ENCODE measurements at places on chromosomes 4 and X. TPM values are rescaled to one million over a fixed set of nuclear protein-coding genes. Genes with fewer than 3 reads are reported as not detected.

The SPANXA2 gene
- total RNA-seq = not detected

The NMU gene
- 0.84 TPM for total RNA-seq

- DNase-seq = no peak
These were observed 70.3 kb downstream of the SH3RF1 start for GRCh38 chr4:169200361-169201030.

DNA sequence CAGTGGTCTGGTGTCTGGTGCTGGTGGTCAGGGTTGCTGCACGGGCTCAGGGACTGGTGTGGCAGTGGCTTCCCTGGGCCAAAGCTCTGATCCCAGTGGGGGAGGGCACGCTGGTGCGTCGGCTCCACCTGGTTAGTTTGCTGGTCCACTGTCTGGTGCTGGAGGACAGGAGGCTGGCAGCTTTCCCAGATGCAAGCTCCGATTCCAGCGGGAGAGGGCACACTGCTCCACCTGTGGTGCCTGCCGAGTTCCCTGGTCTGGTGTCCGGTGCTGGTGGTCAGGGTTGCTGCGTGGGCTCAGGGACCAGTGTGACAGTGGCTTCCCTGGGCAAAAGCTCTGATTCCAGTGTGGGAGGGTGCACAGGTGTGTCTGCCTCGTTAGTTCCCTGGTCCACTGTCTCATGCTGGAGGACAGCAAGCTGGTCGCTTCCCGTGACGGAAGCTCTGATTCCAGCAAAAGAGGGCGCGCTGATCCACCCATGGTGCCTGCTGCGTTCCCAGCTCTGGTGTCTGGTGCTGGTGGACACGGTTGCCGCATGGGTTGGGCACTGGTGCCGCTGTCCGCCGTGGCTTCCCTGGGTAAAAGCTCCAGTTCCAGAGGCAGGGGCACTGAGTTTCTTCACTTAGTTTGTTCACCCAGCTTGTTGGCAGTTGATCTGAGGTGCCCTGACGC lies 5.8 kb downstream of the VMA21 start:
- no peak for DNase-seq

DNA sequence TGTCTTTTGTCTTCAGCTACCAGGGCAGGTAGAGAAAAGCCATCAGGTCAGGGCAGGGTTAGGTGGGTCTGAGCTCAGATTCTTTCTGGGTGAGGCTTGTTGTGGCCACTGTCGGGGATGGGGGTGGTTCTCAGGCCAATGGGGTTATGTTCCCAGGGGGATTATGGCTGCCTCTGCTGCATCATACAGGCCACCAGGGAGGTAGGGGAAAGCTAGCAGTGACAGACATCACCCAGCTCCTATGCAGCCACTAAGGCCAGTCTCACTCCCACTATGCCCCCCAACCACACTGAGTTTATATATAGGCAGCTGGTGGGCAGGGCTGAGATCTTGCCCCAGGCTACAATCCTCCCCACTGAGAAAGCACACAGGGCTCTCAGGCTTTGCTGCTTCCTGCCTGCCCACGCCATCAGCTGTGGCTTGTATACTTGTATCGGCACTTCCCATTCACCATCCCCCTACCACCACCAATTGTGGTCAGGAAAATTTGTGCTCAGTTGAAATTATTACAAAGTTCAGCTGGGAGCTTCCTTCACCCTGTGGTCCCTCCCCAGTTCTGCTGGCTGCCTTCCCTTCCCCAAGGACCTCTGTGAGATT lies 72.6 kb upstream of the PTPN13 start:
- no peak for DNase-seq

The SPOCK3 gene
- total RNA-seq = 1.7 TPM

The PRRG1 gene
- total RNA-seq = 4.7 TPM

The ZDHHC9 gene
- 13.1 TPM for total RNA-seq

The RAB41 gene
- not detected for total RNA-seq

GRCh38 chrX:38371641-38372040 lies 19.2 kb downstream of the OTC start:
- no peak for DNase-seq

The SHISA3 gene
- not detected for total RNA-seq

DNA sequence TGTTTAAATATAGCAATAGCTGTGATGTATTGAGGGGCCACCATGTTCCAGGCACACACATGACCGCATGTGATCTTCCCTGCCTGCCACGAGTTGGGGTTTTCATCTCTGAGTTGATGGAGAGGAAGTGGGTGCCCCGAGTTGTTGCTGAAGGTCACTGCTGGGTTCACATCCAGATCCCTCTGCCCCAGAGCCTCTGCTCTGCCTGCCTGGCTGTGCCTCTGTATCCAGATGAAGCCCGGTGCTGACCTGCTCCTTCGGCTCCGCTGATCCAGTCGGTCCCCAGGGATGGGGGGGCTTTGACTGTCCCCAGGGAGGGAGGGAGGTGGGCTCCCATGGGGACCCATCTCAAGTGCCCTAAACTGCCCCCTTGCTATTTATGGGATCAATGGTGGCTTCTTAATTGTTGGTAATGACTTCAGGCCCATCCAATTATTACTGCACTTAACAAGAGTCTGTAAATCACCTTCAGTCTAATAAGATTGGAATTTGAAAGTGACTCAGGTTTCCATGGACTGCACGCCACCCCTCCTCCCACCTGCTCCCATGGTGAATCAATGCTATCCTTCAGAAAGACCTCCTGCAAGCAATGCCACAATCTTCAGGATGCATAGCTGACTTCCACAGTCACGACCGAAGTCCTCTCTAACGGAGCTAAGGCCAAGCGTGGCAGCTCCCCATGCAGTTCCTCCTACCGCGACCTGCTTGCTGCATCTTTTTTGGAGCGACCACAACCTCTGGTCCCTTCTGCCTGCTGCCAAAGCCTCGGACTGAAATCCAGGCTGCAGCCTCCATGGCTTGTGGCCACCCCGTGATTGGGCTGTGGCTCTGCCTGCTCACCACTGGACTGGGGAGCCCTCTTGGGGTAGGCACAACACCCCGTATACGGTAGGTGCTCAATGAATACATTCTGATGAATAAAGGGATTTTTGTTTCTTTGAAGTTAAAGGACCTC lies 73.1 kb downstream of the CPZ start:
- no peak for DNase-seq

The TRPC3 gene
- total RNA-seq = not detected

The FAM47A gene
- total RNA-seq = not detected

DNA sequence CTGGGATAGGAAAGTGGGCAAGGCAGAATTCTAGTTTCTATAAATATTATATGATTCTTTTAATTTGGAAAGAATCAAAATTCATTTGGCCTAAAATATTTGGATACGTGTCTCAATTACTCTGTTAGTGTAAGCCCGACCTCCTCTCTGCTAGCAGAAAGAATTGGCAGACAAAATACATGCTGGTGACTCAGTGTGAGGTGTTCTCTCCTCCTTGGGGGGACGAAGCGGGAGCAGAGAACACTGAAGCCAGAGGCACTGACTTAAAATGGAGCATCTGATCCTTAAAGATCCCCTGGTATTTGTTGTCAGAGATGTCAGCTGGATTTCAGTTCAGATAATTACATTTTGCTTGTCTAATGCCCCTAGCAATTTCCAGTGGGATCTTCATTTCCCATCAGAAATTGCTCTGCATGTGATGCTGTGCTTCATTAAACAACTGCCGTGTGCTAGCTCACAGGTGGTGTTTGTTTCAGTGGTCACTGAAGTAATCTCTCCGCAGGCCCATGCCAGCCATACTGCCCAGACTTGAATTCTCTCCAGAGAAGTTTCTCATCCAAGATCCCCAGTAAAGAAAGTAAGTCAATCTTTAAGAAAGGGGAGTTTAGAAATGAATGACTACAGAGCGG lies 188.7 kb upstream of the TLL1 start:
- DNase-seq = peak; percentile 21

GRCh38 chrX:50117476-50117875 lies 83.3 kb downstream of the AKAP4 start:
- no peak for DNase-seq

GRCh38 chr4:109703664-109704361 lies 568 bp upstream of the CASP6 start:
- peak; percentile 14 for DNase-seq

GRCh38 chr4:84952004-84952403 lies 14.5 kb downstream of the WDFY3 start:
- peak; percentile 71 for DNase-seq

GRCh38 chr4:10584042-10584441 lies 100.5 kb downstream of the CLNK start:
- DNase-seq = peak; percentile 9

DNA sequence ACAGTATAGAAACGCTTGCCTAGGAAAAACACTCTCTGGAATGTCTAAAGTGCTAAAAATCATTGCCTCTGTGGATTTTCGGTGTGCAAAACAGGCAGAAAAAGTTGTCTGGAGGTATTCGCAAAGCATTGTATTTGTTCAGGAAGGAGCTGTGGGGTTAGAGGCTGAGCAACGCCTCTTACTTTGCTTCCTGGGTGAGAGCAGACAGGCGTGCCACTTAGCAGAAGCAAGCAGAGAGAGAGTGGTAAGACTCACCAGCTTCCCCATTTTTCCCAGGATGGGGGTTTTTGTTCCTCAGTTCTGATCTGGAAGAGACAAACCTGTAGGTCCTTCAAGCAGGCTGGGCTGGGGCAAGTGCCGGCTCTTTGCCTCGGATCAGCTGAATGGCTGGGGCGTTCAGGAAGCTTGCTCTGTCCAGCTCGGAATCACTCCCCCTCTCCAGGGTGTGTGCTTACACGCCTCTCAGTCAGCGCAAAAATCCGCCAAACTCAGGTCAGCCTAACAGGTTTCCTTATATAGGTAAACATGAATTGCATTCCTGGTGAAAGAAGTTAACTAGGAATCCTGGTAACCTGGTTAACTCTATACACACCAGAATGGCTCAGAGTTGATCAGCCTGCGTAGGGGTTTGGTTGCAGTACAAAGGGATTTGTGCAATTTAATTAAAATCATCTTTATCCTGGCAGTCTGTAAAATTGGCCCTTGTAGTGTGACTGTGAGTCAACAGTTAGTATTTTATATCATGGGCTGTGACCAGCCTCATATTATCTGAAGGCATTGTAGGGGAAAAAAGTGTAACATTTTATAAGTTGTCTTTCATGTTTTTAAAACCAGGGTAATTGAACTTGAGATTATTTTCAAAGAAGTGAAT lies 213.1 kb upstream of the MID1 start:
- DNase-seq = peak; percentile 2

The CSN3 gene
- not detected for total RNA-seq

The MSX1 gene
- total RNA-seq = 2.6 TPM

Measured in Caki2 (cell line).